ENCODE measurements at places on chromosomes 1 and 21.

DNA sequence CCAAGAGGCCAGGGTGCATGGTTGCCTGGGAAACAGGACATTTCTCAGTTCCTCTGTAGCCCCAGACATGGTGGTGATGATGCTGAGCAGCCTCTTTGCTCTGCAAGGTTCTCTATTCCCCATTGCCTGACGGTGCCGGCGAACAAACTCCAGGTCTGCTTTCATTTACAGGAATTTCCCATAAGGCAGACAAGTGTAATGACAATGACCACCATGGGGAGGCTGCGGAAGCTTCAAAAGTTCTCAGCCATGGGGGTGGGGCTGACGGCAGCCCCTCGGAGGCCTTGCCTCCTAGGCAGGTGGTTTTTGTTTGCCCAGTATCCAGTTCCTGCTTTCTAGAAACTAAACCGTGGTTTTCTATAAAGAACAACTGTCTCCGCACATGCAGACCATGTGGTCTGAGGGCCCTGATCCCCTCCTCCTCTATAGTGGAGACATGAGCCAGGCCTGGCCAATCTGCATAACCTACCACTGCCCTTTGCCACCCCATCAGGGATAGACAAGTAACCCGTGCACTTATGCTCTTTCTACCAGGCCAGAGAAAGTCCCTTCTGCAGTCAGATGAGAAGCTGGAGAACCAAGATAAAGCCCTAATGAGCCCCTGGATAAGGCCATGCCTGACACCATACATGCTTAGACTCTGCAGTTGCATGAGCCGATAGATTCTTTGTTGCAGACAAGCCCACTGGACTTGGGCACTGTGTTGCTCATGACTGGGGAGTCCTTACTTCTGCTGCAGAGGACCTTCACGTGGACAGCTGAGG lies 54.1 kb downstream of the LDLRAD2 start:
- no peak for DNase-seq

- no peak for DNase-seq
These were observed 1.3 kb upstream of the TNNT2 start for GRCh38 chr1:201378804-201379203.

GRCh38 chr21:28604946-28605537 lies 387.6 kb downstream of the LTN1 start:
- DNase-seq = peak; percentile 51

GRCh38 chr1:147109041-147109440 lies 63.2 kb downstream of the PRKAB2 start:
- no peak for DNase-seq

DNA sequence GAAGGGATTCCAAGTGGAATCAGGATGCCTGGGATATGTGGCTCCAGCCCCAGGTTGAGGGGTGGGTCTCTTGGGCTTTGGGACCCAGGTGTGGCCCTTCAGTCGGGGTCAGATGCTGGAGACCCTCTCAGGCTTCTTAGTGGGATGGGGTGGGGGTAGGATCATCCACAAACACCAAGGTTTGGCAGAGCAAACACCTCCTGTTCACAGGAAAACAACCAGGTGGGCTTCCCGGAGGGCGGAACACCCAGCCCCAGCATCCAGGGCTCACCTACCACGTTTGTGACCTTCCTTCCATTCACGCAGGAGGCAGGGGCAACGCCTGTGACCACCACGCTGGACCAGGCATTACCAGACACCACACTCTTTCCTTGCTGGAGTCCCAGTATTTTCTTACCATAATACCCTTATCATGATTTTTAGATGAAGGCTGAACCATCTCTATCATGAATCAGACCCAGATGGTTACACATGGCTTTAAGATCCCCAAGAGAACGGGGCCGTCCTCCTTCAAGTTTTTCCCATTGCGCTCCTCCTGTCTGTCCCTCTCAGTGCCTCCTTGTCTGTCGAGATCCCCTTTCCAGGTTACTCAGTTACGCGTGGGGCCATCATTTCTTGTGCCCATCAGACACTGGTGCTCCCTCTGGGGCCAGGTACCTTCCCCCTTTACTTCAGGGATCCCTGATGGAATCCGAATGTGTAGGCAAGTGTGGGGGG lies 428.2 kb downstream of the NPHP4 start:
- DNase-seq = no peak

GRCh38 chr1:110620250-110620615 lies 14.1 kb upstream of the KCNA2 start:
- no peak for DNase-seq

DNA sequence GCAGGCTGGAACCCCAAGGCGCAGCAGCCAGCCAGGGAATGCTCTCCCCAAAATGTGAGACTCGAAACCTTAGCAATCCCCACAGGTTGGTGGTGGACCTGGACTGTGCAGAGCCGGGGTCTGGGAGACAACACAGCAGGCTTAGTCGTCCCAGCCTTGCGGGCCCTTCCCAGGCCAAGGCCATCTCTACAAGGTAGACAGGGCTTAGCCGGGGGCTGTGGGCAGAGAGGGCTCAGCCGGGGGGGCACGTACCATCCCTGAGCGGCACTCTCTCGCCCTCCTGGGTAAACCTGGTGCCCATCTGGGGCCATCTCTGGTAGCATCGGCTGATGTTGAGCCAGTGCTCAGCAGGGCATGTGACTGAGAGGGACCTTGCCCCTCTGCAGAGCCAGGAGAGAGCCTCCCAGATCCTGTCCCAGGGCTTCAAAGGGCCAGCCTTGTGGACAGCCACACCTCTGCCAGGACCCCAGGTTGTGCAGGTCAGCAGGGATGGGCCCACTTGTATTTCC lies 2.2 kb upstream of the ACTRT2 start:
- DNase-seq = no peak

DNA sequence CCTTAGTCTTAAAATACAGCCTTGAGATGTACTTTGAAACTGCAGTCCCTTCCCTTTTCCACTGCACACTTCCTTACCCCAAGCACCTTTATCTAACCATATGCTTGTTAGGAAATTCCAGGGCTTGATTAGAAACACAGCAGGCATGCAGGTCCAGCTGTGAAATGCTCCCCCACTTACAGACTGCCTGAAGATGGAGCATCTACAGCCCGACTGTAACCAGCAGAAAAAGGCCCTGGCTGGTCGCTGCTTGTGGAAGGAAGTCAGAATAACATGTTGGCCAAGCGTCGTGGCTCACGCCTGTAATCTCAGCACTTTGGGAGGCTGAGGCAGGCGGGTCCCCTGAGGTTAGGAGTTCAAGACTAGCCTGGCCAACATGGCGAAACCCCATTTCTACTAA lies 37.2 kb downstream of the VN1R5 start:
- DNase-seq = no peak

GRCh38 chr1:217133092-217133491 lies 409.9 kb upstream of the ESRRG start:
- DNase-seq = no peak

GRCh38 chr1:178196631-178197030 lies 102.7 kb downstream of the RASAL2 start:
- DNase-seq = no peak

GRCh38 chr1:197614916-197615692 lies 160.2 kb downstream of the DENND1B start:
- peak; percentile 47 for DNase-seq

GRCh38 chr1:155859881-155860871 lies 809 bp downstream of the SYT11 start:
- peak; percentile 86 for DNase-seq

DNA sequence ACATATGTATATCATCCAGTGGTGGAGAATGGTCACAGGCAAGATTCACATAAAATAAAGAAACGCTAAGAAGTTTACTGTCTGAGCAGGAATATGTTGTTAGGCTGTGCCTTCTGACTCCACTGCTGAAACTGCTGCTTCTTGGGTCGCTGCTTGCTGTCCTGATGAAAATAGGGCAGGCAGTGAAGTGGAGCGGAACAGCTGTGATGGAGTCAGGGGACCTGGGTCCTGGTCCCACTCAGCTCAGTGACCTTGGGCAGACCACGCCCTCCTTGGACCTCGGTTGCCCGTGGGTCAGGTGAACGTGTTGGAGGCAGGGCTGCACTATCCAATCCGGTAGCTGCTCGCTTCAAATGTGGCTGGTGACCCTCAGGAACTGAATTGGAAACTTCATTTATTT lies 33.4 kb upstream of the IFFO2 start:
- DNase-seq = no peak

GRCh38 chr1:79604490-79605198 lies 598.1 kb upstream of the ADGRL4 start:
- DNase-seq = no peak

GRCh38 chr1:55203064-55203463 lies 12.1 kb downstream of the USP24 start:
- DNase-seq = no peak

DNA sequence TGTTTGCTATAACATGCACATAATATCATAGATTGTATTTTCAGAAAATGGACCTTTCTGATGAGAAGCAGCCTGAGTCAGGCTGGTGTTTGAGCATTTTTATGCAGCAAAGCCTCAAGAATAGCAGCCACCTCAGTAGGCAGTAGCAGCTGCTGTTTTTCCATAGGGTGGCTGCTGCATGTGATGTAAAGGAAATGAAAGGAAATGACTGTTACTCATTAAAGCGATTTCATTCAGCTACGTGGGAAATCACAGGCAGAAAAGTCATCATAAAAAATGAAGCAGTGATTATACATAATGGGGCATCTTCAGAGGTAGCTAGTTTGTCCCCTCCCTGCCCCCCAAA lies 110.4 kb downstream of the PATJ start:
- no peak for DNase-seq

DNA sequence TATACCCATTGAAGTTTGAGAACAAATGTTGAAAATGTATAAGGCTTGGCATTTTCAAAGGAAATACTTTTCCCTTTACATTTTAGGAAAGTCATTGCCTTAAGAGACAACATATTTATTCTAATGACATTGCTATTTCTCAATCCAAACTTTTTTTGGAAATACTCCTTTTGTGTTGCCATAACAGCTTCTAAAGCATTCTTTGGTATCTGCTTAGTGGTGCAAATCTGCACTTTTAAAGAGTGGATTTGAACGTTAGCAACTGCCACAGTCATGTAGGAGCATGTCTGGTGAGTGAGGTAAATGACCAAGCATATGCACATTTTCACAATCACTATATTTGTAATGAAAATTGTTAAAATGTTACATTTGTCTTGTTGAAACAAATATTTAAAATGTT lies 124.4 kb upstream of the GORAB start:
- no peak for DNase-seq

GRCh38 chr1:232059726-232060374 lies 433.3 kb downstream of the DISC1 start:
- DNase-seq = no peak

DNA sequence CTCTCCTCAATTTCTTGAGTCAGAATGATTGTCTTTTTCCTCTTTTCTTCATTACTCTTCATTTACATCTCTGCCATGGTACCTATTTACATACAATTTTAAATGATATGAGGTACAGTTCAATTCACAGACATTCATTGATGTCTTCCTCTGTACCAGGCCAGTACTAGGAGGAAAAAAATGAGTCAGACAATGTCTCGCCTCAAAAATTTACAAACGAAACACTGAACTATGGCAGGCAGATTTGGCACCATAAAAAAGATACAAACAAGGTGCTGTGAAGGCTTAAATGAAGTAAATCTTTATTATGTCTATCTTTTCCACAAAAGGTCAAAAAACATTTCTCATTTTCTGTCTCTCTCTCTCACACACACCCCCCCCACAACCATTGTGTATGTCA lies 71.0 kb downstream of the RGS13 start:
- no peak for DNase-seq

DNA sequence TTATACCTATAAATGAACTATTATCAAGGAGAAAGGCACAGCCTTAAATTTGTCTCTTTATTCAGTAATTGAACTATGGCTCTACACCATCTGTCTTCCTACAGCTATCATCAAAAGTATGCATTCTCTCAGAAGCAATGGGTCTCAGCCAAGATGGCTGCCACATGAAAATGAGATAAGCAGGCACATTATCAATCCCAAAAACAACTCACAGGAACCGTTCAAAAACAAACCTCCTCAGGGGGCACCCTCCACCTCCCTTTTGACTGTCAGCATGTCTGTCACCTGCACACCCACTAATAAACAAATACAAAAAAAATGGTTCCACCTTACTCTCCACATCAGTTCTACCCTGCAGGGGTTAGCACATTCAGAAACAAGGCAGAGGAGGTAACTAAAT lies 23.6 kb downstream of the KIAA0319L start:
- DNase-seq = no peak

- no peak for DNase-seq
These were observed 22.7 kb upstream of the ACBD6 start for GRCh38 chr1:180524915-180525714.

GRCh38 chr1:7942214-7942921 lies 1.7 kb upstream of the TNFRSF9 start:
- peak; percentile 43 for DNase-seq

DNA sequence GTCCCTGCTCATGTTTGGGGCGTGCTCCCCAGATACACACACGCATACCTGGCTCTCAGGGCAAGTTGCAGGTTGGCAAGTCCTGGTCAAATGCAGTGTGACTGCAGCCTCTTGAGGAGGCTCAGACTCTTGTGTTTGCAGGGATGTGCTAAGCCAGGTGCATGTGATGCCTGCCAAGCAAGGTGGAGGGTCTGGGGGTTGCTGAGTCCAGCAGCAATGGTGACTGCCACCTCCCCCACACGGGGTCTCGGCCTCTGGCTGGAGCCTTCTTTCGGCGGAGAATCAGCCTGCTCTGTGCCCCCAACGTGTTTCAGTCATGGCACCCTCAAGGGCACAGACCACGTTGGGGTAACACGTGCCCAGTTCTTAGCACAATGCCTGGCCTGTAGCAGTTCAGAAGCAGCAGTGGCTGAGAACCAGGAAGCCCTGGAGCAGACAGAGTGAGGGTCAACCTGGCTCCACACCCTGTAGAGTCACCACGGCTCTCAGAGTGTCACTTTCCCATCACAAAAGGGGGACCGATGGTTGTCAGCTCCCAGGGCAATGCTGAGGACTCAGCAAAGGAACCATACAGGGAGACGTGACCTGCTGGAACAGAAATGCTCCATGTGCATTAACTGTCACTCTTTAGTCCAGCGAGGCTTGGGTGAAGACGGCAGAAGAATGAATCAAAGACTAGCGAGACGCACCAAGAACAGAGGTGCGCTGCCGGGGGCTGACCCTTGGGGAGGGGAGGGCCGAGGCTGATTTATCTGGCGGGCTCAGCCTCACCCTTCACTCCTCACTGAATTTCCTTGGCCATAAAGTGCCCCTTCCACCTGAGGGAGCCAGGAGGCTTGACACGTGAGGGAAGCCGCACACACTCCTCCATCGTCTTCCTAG lies 109.0 kb downstream of the PGBD5 start:
- no peak for DNase-seq

DNA sequence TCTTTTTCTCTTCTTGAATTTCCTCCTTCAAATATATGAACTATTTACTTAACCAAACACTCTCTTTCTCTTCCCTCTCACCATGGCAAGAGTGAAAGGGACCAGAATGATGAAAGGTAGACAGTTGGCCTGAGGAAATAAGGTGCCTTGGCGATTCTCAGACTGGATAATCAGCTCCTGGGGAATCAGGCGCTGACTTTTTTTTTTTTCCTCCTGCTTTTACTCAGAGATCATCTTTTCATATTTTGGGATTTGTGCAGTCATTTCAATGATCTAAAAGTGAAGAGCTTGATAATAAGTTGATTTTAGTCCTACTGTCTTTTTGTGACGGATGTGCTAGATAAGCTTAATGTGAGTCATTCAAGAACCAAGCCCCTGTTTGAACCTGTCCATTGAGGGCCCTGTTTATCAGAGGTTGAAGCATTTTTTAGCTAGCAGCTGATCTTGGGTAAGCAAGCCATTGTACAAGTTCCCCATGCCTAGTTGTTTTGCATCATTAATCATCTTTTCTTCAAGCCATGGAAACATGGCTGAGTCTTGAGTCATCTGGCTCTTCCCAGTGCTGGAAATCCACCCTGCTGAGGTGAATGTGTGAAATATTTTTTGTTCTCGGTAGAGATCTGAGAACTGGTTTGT lies 40.8 kb downstream of the ITSN1 start:
- DNase-seq = no peak

- DNase-seq = no peak
These were observed 111.9 kb downstream of the OMA1 start for GRCh38 chr1:58434607-58435006.
